ENCODE measurements at places on chromosomes 11 and 22. TPM values are rescaled to one million over a fixed set of nuclear protein-coding genes. Genes with fewer than 3 reads are reported as not detected.

The NXPE2 gene
- not detected for polyA plus RNA-seq

The CABP4 gene
- not detected for polyA plus RNA-seq

The OR52N4 gene
- not detected for polyA plus RNA-seq

The GRAP2 gene
- polyA plus RNA-seq: not detected

The OR5M10 gene
- polyA plus RNA-seq: not detected

The SCGB1C1 gene
- not detected for polyA plus RNA-seq

The GSTT4 gene
- not detected for polyA plus RNA-seq

The TRIM51 gene
- 0.14 TPM for polyA plus RNA-seq

The PHLDA2 gene
- 16.5 TPM for polyA plus RNA-seq

The TBRG1 gene
- polyA plus RNA-seq: 56.5 TPM

The LMNTD2 gene
- 2.1 TPM for polyA plus RNA-seq

The OR51E2 gene
- polyA plus RNA-seq: not detected

All from GM23338 (cell line).